H7 (cell line): ENCODE measurements at places on chromosomes 13 and 19.

- DNase-seq: no peak
These were observed 14.0 kb upstream of the NEK3 start for GRCh38 chr13:52173373-52173772.

- DNase-seq: peak; percentile 69
These were observed 3.4 kb downstream of the CADM4 start for GRCh38 chr19:43636121-43636683.

DNA sequence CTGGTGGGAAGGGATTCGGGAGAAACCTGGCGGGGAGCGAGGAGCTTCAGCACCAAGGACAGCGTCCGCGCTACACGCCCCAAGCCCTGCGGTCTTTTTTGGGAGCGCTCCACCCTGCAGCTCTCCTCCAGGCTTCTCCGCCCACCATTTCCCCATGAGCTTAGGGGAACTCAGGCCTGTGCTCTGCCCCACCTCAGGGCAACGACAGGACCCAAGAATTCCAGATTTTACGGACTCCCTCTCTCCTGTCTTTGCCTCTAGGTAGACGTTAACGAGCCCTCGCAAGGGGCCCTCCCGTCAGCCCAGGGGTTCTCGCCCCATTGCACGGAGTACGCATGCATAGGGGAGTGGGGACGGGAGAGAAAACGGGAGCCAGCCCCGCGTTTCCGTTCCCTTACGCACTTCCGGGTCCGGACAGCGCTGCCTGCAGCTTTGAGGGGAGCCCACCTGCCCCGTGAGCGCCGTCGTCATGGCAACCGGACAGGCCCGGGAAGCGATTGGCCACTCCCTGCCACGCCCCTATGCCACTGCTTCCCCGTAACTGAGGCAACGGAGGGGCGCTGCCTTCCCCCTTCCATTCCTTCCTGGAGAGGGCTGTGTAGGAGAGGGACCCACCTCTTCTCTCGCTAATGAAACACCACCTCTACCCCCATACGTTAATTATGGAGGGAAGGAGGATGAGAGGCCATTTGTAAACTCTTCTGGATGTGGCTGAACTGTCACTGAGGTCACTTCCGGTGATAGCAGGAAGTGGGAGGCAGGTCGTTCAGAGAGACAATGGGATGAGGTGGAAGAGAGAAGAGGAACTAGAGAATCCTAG, 20.8 kb downstream of the NOVA2 start:
- peak; percentile 98 for DNase-seq

GRCh38 chr13:49791711-49792549, 552 bp downstream of the KPNA3 start:
- DNase-seq: peak; percentile 85

- no peak for DNase-seq
These were observed 3.9 kb upstream of the UBL5 start for GRCh38 chr19:9823816-9824215.

- peak; percentile 36 for DNase-seq
These were observed 1.1 kb downstream of the ZNF653 start for GRCh38 chr19:11504502-11505031.

DNA sequence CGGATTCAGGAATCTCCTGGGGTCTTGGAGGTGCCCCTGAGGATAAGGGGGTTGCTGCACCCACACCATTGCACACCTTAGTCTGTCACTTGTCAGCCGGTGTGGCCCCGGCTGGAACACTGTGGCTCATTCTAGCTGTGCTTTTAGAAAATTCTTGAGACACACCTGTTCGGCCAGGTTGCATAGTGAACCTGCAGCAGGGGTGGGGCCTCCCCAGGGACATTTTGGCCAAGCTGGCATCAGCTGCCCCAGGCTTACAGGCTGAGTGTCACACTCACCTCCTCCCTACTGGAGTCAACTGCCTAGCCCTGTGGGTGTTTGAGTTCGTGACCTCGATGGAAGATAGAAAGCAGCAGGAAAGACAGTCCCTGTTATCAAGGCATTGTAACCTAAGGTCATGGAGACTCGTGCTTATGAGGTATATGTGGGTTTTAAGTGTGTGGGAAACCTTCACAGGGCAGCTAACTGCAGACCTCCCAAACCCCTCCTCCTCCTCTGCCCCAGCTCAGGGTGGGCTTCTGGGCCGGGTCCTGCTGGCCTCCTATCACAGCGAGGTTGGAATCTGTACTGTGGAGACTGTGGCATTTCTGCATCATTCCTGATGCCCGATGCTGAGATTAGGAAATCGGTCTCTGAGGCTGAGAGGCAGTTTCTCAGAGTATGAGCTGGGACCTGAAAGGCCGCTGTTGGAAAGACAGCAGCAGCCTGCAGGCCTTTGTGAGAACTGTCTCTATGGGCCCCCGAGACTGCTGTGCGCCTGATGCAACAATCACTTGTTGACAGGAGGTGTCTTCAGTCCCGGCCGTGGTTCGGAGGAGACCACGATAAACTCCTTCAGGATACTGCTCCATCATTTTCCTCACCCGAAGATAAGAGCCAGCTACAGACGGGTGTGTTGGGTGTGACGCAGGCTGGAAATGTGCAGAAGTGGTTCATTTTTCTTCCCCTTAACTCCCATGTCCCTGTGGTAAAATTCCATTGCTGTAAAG, 72.2 kb downstream of the ATP11A start:
- peak; percentile 77 for DNase-seq

GRCh38 chr13:112724788-112725345, 35.0 kb downstream of the ATP11A start:
- DNase-seq: peak; percentile 54

GRCh38 chr13:112902669-112903068, 66.3 kb upstream of the MCF2L start:
- DNase-seq: peak; percentile 68

- DNase-seq: no peak
These were observed 26.6 kb downstream of the SLAIN1 start for GRCh38 chr13:77724092-77724491.

- DNase-seq: no peak
These were observed 999.1 kb upstream of the ATXN8OS start for GRCh38 chr13:69108486-69108885.

GRCh38 chr19:1748115-1748872, 5.0 kb upstream of the ONECUT3 start:
- peak; percentile 87 for DNase-seq

GRCh38 chr13:80717776-80718175, 376.9 kb upstream of the SPRY2 start:
- DNase-seq: no peak

DNA sequence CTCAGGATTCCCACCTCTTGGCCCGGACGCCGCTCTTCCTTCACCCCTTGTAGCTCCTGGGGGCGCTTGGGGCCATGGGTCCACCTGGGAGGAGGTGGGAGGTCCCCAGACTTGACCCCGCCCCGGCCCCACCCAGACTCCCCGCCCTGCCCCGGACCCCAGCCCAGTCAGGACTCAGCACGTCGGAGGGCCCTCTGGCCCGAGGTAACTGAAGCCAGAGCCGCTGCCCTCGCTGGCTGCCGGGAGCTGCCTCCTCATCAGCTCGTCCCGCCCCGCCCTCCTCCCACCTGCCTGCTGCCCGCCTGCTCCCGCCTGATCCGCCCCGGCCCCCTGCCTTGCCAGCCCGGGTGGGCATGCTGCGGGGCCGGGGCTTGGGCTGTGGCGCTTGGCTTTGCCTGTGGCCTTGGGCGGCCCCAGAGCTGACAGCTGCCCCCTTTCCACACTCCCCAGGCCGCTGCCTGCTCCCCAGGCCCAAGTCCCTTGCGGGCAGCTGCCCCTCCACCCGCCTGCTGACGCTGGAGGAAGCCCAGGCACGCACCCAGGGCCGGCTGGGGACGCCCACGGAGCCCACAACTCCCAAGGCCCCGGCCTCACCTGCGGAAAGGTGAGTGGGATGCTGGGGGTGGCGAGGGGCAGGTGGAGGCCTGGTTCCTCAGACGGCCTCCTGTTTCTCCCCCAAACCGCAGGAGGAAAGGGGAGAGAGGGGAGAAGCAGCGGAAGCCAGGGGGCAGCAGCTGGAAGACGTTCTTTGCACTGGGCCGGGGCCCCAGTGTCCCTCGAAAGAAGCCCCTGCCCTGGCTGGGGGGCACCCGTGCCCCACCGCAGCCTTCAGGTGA, 9.4 kb downstream of the ARHGAP33 start:
- DNase-seq: peak; percentile 98

- DNase-seq: peak; percentile 68
These were observed 2.7 kb downstream of the C2CD4C start for GRCh38 chr19:406135-406781.

- no peak for DNase-seq
These were observed 13.5 kb downstream of the FPR3 start for GRCh38 chr19:51808333-51808986.

- DNase-seq: peak; percentile 47
These were observed 16.2 kb downstream of the DNASE2 start for GRCh38 chr19:12864721-12865715.

DNA sequence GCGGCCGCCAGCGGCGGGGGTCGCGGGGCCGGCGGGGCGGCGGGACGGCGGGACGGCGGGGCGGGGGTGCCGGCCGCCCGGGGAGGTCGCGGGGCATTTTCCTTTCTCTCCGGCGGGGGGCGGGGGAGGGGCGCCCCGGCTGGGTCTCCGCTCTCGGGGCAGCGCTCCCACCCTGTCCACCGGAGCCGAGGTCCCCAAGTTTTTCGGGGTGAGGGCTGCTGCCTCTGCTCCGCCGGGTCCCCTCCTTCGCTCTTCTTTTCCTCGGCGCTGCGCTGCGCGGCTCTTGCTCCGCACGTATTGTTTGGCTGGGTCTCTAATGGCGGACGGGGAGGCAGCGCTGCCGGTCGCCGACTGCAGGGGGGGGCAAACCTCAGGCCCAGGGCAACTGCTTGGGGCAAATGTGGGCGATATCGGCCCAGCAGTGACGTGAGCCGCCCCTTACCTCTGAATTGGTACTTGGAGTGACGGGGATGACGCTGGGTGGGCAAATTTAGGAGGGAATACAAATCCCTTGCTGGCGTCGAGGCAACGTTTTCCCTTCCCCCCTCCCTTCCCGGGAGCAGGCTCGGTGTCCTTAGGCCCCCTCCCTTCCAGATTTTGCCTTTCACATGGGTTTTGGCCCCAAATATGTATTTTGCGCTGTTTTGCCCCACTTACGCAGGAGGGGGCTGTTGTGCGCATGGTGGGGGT, 759 bp downstream of the ZMYM2 start:
- peak; percentile 67 for DNase-seq

- DNase-seq: no peak
These were observed 4.2 kb downstream of the SNRPA start for GRCh38 chr19:40755248-40755624.

GRCh38 chr13:48043789-48044503, 6.4 kb downstream of the NUDT15 start:
- DNase-seq: no peak

DNA sequence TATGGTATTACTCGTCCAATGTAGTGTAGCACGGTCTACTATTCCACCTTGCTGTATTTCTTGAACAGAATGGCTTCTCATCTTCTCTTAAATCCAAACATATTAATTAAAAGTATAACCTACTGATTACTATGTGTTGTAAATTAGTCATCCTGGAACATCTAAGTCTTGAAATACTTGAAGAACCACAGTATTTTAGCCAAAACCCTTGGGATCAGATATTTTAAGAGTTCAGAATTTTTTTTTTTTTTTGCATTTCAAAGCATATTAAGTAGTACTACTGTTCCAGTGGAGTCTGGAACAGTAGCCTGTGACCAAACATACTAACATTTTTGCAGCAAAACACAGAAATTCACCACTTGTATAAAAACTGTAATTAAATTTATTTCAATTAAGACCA, 30.1 kb downstream of the ZC3H13 start:
- DNase-seq: no peak

DNA sequence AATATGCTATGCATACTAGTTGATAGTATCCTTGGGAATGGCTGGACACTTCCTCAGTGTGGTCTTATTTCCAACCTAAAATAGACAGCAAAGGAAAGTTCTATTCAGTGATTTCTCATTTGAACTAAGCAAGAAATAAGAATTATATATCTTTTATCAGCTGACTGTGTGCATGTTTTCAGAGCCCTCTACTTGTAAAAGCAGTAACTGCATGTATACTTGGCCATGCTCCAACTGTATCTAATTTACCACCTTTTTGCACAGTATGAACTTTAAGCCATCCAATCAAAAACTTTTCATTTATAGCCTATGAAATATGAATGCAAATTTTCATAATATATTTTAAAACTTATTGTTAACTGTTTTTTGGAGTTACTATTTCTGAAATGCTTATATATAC, 136.4 kb upstream of the PCDH9 start:
- no peak for DNase-seq

GRCh38 chr19:48094129-48094854, 16.3 kb downstream of the PLA2G4C start:
- no peak for DNase-seq

DNA sequence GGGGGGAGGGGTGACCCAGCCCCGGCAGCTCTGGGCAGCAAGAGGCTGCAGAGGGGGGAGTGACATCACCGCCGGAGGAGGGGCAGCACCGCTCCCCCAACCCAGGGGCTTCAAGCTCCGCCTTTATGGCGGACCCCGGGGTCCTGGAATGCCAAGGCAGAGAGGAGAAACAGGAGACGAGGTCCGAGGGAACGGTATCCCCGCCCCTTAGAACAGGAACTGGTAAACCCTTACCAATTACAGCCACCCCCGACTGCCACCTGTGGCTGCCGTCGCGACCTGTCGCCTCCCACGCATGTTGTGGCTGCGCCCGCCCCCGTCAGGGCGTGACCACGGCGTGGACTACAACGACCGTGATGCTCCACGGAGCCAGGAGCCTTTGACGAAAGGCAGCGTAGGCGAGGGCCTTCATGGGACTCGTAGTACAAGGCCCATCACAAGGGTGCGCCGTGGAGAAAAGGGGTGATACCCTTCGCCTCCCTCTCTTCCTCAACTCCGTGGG, 4.1 kb upstream of the KCNC3 start:
- peak; percentile 96 for DNase-seq

DNA sequence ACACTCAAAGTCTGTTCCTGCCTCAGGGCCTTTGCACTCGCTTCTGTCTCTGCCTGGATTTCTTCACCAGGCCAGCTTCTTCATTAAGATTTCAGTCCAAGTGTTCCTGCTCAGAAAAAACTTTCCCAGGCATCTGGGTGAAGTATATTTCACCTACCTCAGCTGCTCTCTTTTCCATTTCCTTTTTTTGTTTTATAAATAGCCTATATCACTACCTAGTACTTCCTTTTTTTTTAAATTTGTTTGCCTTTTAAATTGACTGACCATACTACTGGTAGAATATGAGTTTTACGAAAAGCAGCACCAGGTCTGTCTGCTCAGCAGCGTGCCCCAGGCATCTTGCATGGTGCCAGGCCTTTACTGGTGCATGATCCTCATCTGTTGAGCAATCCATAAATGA, 1064.4 kb downstream of the UQCRFS1 start:
- no peak for DNase-seq

DNA sequence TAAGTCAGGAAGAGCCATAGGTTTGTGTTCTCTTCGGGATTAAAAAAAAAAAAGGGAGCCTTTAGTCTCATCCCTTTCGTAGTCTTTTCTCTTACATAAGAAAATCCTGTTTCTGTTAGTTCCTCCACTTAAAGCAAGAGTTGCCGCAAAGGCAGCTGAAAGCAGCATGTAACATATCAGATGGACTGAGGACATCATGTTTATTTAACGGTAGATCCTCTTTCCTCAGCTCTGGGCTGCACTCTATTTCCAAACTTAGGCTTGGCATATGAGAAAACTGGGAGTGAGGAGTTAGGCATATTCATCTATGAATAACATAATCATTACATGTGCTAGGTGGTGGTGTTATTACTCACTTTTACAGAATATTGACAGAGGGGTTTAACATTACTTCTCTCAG, 391.2 kb downstream of the KLF12 start:
- DNase-seq: no peak
